ENCODE measurements at places on chromosomes 16 and 17.
A peak's percentile ranks its signal among the peaks of the same experiment; 100 is the strongest.

GRCh38 chr17:17675925-17676534, 5.2 kb upstream of the RAI1 start:
- no peak for DNase-seq

- no peak for DNase-seq
Observed at GRCh38 chr17:68299817-68300216, 8.5 kb downstream of the ARSG start.

DNA sequence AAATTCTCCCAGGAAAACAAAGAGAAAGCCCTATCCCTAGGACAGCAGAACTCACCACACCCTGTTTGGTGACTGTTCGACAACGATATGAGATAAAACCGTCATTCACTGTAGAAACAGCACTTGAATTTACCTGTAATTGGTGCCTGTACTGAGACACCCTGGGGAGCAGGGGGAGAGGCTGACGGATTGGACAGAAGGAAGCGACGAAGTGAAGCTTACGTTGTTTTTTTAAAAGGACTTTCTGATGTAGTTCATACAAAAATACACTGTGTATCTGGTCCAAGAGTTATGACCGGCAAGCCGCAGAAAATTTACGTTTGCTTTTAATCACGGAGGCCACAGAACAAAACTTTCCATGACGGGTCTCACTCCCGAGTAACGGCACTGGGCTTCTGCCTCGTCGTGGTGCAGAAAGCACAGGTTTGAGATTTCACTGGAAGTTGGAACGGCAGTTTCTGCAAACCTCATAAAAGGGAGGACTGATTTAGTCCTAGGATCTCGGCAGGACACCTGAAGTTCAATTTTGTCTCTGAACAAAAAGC, 9.7 kb downstream of the NXN start:
- DNase-seq: no peak

GRCh38 chr17:2213291-2213960, 90.2 kb downstream of the SMG6 start:
- DNase-seq: no peak

- DNase-seq: no peak
Observed at GRCh38 chr16:47180073-47180472, 36.3 kb upstream of the NETO2 start.

GRCh38 chr17:78418326-78419026, 40.0 kb downstream of the PGS1 start:
- no peak for DNase-seq

- no peak for DNase-seq
Observed at GRCh38 chr17:83080579-83080857, 1.1 kb downstream of the METRNL start.

- DNase-seq: no peak
Observed at GRCh38 chr16:75043175-75043895, 44.5 kb downstream of the ZNRF1 start.

GRCh38 chr16:54049591-54050458, 236.8 kb downstream of the IRX3 start:
- no peak for DNase-seq

DNA sequence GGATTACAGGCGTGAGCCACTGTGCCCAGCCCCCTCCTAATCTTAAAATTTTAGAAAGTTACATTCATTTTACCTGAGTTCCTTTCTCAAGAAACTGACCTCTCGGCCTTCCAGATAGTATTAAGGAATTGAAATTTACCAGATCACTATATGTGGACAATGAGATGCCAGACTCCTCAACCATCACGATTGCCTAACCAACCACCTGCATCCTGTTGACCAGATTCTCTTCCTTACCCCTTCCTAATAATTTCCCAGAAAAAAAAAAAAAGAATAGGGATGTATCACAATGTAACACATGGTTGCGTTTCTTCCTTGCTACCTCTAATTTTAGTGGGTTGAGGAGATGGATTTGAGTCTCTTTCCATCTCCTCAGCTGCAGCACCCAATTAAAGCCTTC, 72.1 kb downstream of the BMERB1 start:
- DNase-seq: no peak

- DNase-seq: no peak
Observed at GRCh38 chr17:65283704-65284103, 146.5 kb downstream of the RGS9 start.

GRCh38 chr17:47066095-47066494, 87.0 kb upstream of the RPRML start:
- DNase-seq: no peak

- no peak for DNase-seq
Observed at GRCh38 chr17:14067347-14067746, 2.0 kb upstream of the COX10 start.

DNA sequence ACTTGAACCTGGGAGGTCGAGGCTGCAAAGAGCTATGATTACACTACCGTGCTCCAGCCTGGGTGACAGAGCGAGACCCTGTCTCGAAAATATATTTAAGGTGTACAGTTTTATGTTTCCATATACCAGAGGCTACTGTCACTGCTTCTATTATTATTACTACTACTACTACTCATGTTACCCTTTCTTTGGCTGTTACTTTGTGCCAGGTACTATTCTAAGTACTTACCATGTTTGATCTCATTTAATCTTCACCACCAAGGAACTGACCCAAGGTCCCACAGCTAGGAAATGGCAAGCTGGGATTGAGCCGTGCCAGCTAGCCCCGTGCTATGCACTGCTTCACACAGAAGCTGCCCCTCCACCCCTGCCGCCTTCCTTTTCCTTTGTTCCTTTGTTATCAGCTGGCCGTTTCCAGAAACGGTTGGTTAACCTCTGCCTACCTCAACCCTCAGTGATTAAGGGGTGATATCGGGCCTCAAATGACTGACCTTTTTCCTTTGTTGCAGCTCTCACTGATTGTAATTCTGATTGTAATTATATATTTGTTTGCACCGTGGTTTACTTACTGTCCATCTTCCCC, 78.4 kb downstream of the ABCC1 start:
- DNase-seq: no peak

- DNase-seq: no peak
Observed at GRCh38 chr16:86881861-86882273, 303.5 kb downstream of the FOXL1 start.

- DNase-seq: no peak
Observed at GRCh38 chr16:1724491-1724890, 18.5 kb downstream of the MAPK8IP3 start.

DNA sequence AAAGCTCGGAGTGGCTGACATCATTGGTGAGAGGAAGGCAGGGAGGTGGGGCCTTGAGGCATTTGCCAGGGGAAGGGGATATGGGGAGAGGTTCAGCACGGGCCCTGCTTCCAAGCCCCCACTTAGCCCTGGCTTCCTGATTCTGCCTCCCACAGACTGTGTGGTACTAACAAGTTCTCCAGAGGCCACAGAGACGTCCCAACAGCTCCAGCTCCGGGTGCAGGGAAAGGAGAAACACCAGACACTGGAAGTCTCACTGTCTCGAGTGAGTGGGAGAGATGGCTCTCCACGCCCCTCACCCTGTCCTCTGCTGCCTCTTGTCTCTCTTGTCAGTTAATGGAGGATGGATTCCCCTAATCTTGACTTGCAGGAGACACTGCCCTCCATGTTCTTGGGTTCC, 8.1 kb downstream of the NFATC2IP start:
- no peak for DNase-seq

DNA sequence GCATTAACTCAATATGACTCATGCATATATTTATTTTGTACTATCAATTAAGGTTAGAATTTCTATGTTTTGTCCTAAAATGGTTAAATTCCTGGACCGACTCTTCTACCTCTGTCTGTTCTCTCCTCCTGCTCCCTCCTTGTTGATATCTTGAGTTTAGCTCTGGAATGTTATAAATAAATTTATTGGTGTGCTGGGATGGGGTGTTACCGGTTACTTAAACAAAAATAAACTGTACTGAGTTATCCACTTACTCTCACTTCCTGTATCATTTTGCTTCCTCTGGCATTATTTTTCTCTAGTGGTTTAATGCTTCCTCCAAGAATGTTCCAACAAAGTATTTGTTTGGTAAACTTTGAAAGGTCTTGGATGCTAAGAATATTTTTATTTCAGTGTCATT, 120.1 kb downstream of the ABCA8 start:
- DNase-seq: no peak

- DNase-seq: no peak
Observed at GRCh38 chr17:40417258-40417608, 463 bp downstream of the TOP2A start.

- DNase-seq: no peak
Observed at GRCh38 chr16:25692742-25693508, 1.2 kb downstream of the HS3ST4 start.

DNA sequence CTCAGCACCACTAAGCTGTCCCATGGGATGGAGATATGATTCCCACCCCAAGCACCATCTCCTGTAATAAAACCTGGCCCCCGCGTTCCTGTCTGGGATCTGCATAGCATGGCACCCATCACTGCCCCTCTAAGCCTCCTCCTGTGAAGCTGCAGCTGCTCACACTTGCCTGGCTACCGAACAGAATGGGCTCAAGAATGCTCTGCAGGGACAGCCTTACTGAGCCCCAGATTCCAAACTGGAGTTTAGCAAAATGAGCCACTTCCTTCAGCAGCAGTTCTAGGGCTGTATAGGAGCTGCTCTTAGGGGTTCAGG, 256.1 kb downstream of the CPPED1 start:
- DNase-seq: no peak

GRCh38 chr17:1787301-1787902, 25.5 kb downstream of the SERPINF1 start:
- no peak for DNase-seq

DNA sequence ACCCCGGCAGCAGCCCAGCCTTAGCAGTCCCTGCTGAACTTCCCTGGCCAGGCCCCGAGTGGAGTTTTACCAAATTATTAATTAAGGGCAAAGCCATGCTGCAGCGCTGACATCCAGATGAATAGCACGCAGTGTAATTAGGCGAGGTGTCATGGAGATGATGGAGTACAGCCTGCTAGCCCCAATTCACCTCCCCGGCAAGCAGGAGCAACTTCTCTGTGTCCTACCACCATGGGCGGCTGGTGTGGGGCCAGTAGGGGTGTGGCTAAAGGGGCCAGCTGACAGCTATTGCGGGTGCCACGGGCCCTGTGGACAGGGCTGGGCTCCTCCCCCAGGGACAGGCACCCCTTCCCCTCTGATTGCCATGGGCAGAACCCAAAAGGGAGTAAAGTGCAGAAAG, 24.5 kb downstream of the ENDOV start:
- DNase-seq: no peak

DNA sequence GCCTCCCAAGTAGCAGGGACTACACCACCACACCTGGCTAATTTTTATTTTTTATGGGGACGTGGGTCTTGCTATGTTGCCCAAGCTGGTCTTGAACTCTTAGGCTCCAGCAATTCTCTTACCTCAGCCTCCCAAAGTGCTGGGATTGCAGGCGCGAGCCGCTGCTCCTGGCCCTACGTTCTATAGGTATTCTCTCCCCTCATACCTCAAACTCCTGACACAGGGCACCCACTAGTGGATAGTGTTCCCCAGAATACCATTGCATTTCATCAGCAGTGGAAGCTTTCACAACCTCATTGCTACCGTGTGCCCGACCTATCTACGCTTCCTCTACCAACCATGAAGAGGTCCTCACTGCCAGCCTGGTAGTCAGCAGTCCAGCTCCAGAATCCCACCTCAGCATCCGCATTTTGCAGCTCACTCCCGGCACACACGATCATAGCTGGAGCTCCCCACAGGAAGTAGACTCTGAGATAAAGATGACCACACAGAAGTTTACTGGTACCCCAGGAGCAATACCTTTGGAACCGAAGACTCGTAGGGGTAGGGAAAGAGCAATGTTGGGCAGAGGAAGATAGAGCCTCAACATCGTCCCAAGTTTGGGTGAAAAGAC, 9.3 kb downstream of the CTRB2 start:
- DNase-seq: no peak

DNA sequence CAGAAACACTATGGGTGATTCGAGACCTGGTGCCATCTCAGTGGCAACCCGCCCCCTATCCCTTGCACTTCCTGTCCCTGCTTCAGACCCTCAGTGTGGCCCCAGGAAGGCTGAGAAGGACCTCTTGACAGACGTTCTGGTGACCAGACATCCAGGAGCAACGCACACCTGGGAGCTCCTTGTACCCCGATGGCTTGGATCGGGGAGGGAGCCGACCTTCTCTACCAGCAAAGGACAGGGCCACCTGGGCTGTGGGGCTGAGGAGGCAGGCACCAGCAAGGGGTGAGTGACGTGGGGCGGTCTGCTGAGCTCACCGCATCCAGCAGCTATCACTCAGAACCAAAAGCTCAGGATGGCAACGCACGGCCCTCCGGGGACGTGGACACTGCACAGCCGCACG, 27.2 kb downstream of the UNKL start:
- no peak for DNase-seq

- no peak for DNase-seq
Observed at GRCh38 chr17:10169290-10169689, 29.1 kb downstream of the GAS7 start.

DNA sequence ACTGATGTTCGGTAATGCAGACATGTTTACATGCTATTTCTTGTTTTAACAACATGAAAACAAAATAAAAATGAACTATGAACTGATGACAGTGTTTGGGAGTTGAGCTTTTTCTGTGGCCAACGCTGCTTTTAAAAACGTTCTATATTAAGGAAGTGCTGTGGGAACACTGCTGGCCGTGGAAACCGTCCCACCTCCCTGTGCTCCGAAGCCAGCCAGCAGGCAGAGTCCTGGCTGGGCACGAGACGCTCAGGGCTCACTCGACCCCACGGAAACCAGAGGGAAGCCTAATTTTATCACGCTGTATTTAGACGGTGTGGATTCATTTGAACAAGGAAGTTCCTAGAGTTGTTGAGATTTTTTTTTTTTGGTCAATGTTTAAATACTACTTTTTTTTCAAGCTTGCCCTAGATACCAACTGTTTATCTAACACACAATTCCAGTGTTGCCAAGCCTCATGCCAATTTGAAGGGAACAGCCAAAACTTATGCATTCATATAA, 25.8 kb downstream of the ADCY9 start:
- DNase-seq: no peak

GRCh38 chr17:35773679-35774425, 13.2 kb downstream of the C17orf50 start:
- DNase-seq: no peak

GRCh38 chr16:64250866-64251265, 871.0 kb downstream of the CDH11 start:
- no peak for DNase-seq

- no peak for DNase-seq
Observed at GRCh38 chr16:14345512-14346115, 274.5 kb downstream of the MRTFB start.

DNA sequence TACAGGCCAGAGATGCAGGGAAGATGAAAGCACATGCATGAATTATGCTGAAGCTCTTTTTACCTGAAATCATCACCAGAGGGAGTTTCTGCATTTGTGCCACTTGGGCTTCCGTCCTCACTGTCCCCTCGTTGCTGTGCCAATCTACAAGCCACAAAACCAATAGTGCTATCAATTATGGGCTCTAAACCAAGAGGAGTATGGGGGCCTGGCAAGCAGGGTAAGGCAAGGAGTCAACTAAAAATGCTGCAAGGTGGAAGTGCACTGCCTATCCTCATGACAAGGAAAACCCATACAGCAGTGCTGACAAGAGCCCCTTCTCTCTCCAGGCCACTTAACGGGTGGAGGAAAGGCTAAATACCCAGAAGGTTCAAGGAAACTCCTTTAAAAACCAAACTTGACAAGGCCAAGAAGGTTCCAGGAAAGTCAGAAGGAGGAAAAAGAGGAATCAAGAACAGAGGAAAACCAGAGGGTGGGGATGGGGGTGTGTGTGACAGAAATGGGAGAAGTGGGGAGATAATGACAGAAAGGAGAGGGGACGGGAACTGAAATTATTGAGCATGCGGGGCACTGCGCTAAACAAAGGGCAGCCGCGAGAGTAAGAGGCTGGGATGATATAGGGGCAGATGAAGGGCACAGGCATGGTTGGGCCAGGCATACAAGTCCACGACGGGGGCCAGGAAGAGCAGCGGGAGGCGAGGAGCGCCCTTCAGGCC, 674 bp downstream of the C17orf75 start:
- peak; percentile 85 for DNase-seq
